Left renal cortex interstitium (tissue), 4 donors: ENCODE measurements at places on chromosomes 6 and 20.

DNA sequence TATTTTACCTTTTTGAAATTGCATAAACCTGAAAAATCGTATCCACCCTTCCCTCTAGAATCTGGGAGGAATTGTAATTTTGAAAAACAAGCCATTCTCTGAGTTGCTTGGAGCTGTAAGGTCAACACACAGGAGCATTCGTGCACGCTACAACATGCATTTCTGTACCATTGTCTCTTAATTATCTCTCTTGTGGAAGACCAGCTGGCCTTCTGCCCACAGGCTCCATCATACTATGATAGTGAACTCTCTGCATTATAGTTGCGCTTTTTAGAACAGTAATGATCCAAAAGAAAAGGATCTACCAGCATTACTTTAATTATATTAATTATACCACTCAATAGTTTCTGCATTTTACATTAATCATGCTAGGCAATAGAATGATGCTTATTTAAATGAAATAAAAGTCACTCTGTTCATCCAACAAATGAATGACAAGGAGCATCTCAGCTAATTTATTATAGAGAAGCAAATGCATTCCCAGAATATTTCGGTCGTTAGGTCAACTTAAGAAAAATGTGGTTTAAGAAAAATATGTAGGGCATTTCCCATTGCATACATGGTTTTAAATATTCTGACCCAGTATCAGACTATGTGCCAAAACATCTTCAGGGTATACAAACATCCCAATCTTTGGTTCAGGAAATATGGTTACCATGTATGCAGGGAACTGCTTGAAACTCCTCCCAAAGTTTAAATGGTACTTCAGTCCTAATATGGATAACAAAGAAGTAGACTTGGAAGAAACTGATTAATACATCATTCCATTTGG lies 263.5 kb downstream of the TFAP2A start:
- no peak for DNase-seq

DNA sequence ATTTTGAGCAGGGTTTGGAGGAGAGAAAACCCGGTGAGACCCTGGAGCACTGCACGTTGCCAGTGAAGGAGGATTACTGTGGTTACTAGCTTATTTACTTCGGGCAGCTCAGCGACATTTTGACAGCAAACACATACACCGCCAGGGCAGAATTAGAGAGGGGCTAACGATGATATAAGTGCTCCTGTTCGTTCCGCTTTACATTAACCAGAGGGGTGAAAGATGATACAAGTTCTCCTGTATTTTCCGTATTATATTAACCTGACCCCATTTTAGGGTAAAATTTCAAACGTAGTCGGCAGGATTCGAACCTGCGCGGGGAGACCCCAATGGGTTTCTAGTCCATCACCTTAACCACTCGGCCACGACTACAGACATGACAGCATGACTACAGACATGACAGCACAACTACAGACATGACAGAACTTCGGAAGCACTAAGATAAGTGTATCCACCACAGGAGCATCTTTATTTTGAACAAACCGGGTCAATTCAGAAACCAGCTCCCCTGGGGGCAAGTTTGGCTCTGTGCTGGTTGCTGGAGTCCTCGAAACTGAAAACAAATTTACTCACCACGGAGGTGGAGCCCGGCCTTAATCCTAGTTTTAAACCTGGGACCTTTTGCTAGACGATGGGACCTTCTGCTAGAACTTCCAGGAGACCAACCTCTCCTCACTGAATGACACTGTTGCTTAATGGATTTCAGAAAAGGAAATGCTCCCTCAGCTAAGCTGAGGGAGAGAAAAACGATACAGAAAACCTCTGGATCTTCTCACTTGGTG lies 80.4 kb upstream of the ZNF184 start:
- DNase-seq, result no peak

- no peak for DNase-seq
Measured at GRCh38 chr6:166627875-166628801, 1.1 kb upstream of the RPS6KA2 start.

- DNase-seq, result no peak
Measured at GRCh38 chr20:57317316-57317788, 12.3 kb upstream of the SPO11 start.

GRCh38 chr20:52794853-52795252 lies 177.3 kb upstream of the TSHZ2 start:
- DNase-seq, result no peak

DNA sequence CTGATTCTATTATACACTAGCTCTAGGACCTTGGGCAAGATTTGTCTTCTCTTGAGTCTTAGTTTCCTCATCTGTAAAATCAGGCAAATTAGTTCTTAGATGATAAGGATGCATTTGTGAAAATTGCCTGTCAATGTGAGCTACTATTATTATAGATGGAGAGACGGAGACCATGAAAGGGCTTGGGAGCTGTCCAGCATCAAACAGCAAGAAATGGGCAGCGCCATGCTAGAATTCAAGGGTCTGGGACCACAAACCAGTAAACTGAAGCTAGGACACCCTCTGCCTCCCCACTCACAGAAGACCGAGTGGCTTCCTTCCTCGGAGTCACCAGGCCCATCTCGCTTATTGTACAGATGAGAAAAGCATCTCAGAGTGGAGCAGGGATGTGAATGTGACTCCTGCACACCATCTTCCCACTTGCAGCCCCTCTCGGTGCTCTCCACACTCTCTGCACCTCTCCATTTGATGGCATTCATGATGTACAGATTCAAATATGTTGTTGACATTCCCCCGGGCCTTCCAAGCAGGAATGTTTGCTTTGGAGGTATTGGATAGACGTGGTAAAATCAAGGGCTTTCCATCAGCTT lies 24.1 kb upstream of the BPIFA3 start:
- peak; percentile 2 for DNase-seq

DNA sequence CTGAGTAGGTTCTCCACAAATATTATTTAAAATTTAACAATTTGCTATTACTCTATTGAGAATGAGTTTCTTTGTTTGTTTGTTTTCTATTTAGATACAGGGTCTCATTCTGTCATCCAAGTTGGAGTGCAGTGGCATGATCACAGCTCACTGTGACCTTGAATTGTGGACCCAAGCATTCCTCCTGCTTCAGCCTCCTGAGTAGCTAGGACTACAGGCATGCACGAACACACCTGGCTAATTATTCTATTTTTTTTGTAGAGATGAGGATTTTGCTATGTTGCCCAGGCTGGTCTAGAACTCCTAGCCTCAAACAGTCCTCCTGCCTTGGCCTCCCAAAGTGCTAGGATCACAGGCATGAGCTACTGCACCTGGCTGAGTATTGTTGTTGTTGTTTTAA lies 122.2 kb downstream of the PHF3 start:
- no peak for DNase-seq

DNA sequence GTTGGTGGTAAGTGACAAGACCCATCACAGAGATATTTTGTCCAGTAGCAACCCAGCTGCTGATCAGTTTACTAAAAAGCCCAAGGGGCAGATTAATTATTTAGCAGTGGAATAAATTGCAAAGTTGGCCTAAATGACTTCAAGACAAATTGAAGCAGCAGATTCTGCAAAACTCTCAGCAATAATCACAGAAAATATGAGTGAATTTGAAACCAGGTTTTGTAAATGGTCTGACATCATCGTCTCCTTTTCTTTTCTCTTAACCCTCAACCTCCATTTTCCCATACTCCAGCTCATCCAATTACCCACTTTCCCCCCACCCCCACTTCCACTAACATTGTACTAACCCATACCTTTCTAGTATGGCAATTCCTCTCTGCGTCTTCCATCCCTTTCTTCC lies 11.3 kb upstream of the PTPRK start:
- no peak for DNase-seq

DNA sequence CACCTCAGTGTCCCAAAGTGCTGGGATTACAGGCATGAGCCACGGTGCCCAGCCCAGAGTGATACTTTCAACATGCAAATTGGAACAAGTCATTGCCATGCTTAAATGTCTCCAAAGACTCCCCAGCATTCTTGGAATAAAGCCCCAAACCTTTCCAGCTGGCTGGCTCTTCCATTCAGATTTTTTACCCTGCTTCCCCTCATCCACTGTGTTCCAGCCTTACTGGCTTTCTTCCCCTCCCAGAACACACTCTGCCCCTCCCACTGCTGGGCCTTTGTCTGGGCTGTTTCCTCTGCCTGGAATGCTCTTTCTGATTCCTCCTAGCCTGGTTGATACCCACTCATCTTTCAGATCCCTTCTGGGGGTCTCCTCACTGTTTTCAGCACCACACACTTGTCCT lies 40.1 kb upstream of the NNAT start:
- DNase-seq, result no peak

- no peak for DNase-seq
Measured at GRCh38 chr20:17747431-17747846, 47.7 kb downstream of the BANF2 start.

DNA sequence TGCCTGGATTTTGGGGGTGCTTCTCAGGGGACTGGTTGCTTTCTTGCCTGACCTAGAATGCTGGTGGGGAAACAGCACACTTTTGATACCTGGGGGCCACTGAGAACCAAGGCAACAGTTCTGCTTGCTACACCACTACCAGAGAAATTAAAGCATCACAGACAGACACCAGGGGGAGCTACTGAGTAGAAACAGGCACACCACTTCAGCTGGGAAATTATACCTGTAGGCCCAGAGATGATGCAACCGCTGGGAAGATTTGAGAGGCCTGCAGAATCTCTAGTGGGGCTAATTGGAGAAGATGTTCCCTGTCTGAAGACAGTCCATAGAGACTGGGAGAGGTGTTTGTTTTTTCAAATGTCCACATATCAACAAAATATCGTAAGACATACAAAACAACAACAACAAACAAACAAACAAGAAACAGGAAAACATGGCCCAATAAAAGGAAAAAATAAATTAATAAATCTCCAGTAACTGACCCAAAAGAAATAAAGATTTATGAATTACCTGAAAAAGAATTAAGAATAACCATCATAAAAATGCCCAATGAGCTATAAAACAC lies 129.4 kb upstream of the RIN2 start:
- no peak for DNase-seq

GRCh38 chr6:38021571-38021970 lies 202.0 kb downstream of the ZFAND3 start:
- DNase-seq, result no peak

DNA sequence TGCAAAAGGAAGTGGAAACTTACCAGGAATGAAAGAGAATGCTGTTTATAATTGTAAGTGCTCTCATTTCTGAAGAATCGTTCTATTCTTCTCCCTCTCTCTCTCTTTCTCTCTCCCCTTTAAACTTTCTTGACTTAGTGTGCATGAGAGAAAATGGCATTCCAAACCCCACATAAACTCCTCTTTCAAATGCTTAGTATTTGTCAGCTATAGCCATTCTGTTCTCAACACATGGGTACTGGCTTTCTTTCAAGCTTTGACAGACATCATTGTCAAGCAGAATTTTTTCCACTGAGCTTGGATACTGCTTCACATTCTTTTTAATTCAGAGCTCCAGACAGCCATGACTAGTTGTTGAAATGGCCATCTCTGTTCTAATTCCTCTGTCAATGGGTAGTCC lies 51.1 kb upstream of the PREP start:
- no peak for DNase-seq

GRCh38 chr6:129575378-129576118 lies 134.4 kb downstream of the ARHGAP18 start:
- DNase-seq, result no peak

- DNase-seq, result no peak
Measured at GRCh38 chr6:36019167-36019566, 5.3 kb downstream of the SLC26A8 start.

GRCh38 chr6:169794317-169795055 lies 43.1 kb downstream of the ERMARD start:
- no peak for DNase-seq

DNA sequence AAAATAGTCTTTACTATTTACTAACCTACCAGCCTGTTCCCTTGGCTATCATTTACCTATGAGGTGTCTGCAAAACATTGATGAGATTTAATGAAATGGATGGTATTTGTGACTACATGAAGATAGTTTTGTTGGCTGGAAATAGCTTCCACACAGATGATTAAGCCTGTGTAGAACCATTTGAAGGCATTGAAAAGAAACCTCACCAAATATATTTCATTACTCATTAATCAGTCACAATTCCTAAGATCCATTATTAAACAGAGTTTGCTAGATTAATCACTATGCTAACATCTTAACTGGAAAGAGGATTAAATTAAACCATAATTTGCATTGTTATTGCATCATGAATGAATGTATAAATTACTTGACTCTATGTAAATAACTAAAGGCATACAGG lies 560.3 kb downstream of the BMP2 start:
- no peak for DNase-seq

- no peak for DNase-seq
Measured at GRCh38 chr20:24150406-24150805, 161.8 kb upstream of the GGTLC1 start.

- no peak for DNase-seq
Measured at GRCh38 chr6:11428895-11429294, 108.7 kb upstream of the TMEM170B start.

DNA sequence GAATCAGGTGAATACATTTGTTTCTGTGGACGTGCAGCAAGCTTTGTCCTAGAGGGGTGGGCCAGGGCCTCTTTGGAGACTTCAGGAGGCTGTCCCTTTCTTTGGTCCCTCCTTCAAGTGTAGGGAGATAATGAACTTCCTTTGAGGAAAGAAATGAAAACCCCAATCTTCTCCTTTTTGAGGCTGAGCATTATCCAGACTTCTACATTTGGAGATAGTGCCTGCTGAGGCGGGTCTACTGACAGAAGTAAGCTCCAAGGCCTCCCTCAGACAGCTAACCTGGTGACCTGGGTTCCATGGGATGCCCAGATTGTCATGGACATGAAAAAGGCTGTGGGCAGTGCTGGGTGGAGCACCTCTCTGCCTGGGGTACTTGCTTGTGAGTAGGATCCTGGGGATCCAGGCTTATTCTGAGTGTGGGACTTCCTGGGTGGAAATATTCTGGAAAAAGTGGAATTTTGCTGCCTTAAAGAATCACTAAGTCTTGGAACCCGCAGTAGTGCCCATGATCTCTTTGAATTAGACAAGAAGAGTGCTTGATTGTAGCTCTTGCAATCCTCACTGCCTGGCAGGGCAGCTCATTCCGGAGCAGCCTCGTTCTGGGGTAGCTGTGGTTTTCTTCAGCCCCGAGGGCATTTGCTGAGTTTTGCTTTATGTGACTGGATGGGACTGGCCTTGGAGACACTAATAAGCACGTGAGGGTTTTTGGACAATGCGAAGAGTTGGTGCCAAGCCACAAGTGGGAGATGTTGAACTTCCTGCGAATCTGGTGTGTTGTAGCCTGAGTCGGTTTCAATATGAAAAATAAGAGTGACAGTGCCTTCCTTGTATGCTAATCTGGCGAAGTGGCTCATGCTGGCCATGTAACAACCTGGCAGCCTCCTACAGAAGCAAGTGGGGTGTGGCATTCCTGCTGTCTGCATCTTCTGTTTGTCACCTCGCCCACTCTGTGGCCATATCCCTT lies 28.1 kb downstream of the SNRNP48 start:
- no peak for DNase-seq

- no peak for DNase-seq
Measured at GRCh38 chr6:21500314-21501020, 93.1 kb upstream of the SOX4 start.

DNA sequence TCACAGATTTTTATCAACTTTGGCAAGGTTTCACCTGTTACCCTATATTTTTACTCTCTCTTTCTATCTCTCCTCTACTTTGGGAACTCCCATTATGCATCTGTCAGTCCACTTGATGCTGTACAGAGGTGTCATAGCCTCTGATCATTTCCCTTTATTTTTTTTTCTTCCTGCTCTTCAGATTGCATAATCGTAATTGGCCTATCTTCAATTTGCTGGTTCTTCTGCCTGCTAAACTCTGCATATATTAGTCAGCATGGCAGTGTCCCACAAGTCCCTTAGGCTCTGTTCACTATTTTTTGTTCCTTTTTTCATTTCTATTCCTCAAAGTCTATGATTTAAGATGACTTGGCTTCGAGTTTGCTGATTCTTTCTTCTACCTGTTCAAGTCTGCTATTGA lies 44.7 kb upstream of the MICB start:
- DNase-seq, result no peak
